Esophagus muscularis mucosa (tissue), 4 donors: ENCODE measurements at places on chromosomes 7 and 10. TPM values are rescaled to one million over a fixed set of nuclear protein-coding genes. Genes with fewer than 3 reads are reported as not detected.
A peak's percentile ranks its signal among the peaks of the same experiment; 100 is the strongest.

GGCT gene
- total RNA-seq, result 10.8 TPM

- peak overlapping the region; percentile 90 for H3K4me3 ChIP-seq
- no peak for DNase-seq
- H3K36me3 ChIP-seq, result peaks cover 19% of the 10 kb centered on the region
- H3K27me3 ChIP-seq, result no peaks in the 10 kb centered on the region
Observed at GRCh38 chr7:100157069-100157333, 1.5 kb downstream of the TRAPPC14 start.

GRCh38 chr10:17649836-17650235 lies 5.9 kb downstream of the STAM start:
- no peaks in the 10 kb centered on the region for H3K36me3 ChIP-seq
- peaks cover 66% of the 10 kb centered on the region for H3K4me1 ChIP-seq
- no peak overlapping the region for H3K27ac ChIP-seq
- H3K4me3 ChIP-seq, result no peak overlapping the region

DNA sequence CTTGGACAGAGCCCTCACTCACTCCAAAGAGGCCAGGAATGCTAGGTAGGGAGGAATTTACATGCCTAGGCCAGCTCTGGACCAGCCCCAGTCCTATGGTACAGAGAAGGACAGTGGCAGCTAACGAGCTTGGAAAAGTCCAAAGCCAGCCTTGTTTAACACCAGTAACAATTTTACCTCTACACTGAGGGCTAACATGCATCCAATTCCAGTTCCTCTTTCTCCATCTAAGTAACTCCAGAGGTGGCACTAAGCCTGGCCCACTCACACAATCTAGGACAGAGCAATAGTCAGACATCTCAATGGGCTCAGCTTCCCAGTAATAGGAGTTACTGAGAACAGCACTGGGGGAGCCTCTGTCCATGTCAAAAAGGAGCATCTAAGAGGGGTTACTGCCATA lies 5.7 kb upstream of the LCOR start:
- no peak for DNase-seq
- H3K4me3 ChIP-seq, result no peak overlapping the region
- peaks cover 14% of the 10 kb centered on the region for H3K4me1 ChIP-seq
- no peaks in the 10 kb centered on the region for H3K36me3 ChIP-seq

- H3K36me3 ChIP-seq, result no peaks in the 10 kb centered on the region
- no peak for DNase-seq
- peak overlapping the region; percentile 57 for H3K27ac ChIP-seq
- H3K4me1 ChIP-seq, result no peaks in the 10 kb centered on the region
- no peak overlapping the region for H3K4me3 ChIP-seq
Observed at GRCh38 chr7:47119261-47119865, 462.5 kb downstream of the TNS3 start.

DNA sequence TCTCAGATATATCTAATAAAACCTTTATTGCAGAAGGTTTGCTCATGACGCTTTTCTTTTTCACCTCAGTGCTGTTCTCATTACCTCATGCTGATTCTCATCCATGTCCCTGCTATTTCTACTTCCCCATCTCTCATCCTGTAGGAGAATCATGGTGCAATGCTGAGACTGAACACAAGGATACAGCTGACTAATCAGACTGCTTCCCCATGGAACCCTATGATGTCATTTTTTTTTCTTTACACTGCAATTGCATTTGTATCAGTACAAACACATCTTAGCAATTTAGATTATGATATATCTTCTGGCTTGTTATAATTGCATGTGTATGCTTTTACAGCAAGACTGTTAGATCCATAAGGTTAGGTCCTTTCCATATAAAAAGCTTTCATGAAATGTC lies 93.7 kb downstream of the SEMA3A start:
- no peak for DNase-seq
- no peak overlapping the region for H3K4me3 ChIP-seq
- H3K27ac ChIP-seq, result no peak overlapping the region
- no peaks in the 10 kb centered on the region for H3K27me3 ChIP-seq
- H3K36me3 ChIP-seq, result no peaks in the 10 kb centered on the region

GRCh38 chr10:33819206-33819605 lies 484.7 kb upstream of the NRP1 start:
- DNase-seq, result no peak
- no peaks in the 10 kb centered on the region for H3K27me3 ChIP-seq
- H3K27ac ChIP-seq, result no peak overlapping the region
- H3K4me1 ChIP-seq, result no peaks in the 10 kb centered on the region
- H3K36me3 ChIP-seq, result no peaks in the 10 kb centered on the region

PAPSS2 gene
- 13.2 TPM for total RNA-seq

DNA sequence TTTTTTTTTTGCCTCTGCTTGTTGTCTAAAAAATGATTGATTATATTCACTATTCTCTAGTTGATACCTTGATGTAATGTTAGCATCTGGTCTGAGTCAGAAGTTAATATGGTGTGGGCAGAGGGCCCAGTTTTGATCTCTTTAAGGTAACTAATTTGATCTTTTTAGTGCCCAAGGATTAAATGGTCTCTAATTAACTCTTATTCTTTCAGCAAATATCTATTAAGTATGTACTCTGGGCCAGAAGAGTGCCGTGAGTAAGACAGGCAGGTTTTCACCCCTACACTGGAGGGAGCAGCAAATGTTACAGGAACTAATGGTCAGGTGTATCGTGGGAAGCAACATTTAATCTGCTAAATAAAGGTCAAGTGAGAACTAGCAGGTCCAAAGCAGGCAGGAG lies 144.6 kb upstream of the COL1A2 start:
- no peak overlapping the region for H3K27ac ChIP-seq
- no peak for DNase-seq
- no peak overlapping the region for H3K4me3 ChIP-seq
- H3K27me3 ChIP-seq, result no peaks in the 10 kb centered on the region

- H3K27ac ChIP-seq, result no peak within 1 kb of the TSS
- no peak within 1 kb of the TSS for H3K4me3 ChIP-seq
- no peaks in the 10 kb centered on the region for H3K36me3 ChIP-seq
- no peaks in the 10 kb centered on the region for H3K27me3 ChIP-seq
Observed at GRCh38 chr10:72893136-72893798, at the start of gene OIT3. Gene OIT3 (plus strand): TSS chr10:72893739. CDS start chr10:72893799, 60 bp downstream.

DNA sequence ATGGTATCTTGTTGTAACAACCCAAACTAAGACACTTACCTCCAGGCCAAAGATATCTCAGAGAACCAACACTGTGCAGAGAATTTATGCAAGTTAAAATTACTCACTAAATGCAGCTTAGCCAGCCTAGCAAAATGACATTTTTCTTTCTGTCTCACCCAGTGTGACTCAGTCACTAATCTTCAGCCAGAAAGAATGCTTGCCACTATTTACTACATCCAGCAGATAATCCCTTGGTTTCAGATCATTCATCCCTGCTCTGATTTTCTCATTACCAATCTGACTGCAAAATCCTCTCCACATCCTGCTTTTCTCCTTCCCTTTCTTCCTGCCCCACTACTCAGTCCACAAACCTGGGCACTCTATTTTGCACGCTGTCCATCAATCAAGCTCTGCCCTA lies 93.5 kb upstream of the NEBL start:
- H3K36me3 ChIP-seq, result no peaks in the 10 kb centered on the region
- no peak overlapping the region for H3K27ac ChIP-seq
- H3K4me1 ChIP-seq, result no peaks in the 10 kb centered on the region
- no peak overlapping the region for H3K4me3 ChIP-seq
- DNase-seq, result no peak

DNA sequence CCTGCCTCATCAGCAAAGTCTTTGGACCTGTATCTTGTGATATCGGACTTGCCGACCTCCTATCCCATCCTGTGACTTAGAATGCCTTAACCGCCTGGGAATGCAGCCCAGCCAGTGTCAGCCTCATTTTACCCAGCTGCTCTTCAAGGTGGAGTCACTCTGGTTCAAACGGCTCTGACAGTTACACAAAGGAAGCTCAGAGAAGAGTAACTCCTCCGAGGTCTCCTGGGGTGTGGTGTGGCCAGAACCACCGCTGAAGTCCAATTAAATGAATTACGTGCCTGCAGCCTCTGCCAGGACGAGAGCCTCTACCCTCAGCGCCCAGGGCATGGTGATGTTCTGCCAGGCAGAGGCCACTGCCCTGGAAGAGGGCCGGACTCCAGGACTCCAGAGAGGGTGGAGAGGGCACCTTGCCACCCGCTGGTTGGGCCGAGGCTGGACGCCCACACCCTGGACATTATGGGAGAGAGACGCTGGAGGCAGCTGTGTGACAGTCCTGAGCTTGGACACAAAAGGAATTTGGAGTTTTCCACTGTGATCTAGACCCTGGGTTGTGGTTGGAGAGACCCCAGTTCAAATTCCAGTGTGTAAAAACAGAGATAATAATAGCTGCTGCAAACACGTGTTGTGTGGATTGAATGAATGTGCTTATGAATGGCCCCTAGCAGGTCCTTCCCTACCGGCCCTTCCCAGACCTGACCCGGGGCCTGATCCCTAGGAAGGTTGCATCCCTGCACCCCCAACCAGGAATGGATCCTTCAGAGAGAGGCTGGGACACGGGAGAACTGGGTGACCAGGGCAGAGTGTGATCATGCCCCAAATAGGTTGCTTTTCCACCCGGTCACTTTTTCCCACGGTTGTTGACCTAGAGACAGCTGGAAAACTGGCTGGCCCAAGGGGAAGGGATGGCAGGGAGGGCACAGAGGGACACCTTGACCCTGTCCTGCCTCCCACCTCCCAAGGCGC lies 37.8 kb upstream of the FZD9 start:
- H3K4me3 ChIP-seq, result no peak overlapping the region
- no peaks in the 10 kb centered on the region for H3K4me1 ChIP-seq
- H3K27me3 ChIP-seq, result no peaks in the 10 kb centered on the region

TRPV5 gene
- total RNA-seq, result not detected

- H3K27ac ChIP-seq, result no peak overlapping the region
- peaks cover 27% of the 10 kb centered on the region for H3K4me1 ChIP-seq
- no peak for DNase-seq
- peaks cover 4% of the 10 kb centered on the region for H3K27me3 ChIP-seq
- no peak overlapping the region for H3K4me3 ChIP-seq
- no peaks in the 10 kb centered on the region for H3K36me3 ChIP-seq
Observed at GRCh38 chr7:25858200-25858524, 293.8 kb upstream of the NFE2L3 start.

- H3K27me3 ChIP-seq, result no peaks in the 10 kb centered on the region
- H3K27ac ChIP-seq, result no peak overlapping the region
- no peak for DNase-seq
- no peaks in the 10 kb centered on the region for H3K4me1 ChIP-seq
- no peak overlapping the region for H3K4me3 ChIP-seq
- H3K36me3 ChIP-seq, result no peaks in the 10 kb centered on the region
Observed at GRCh38 chr10:114811862-114812261, 9.7 kb upstream of the FHIP2A start.
